HS-5 (cell line): ENCODE measurements at places on chromosomes 5 and 9.

GRCh38 chr5:68383888-68384310 lies 168.3 kb downstream of the PIK3R1 start:
- DNase-seq: no peak

GRCh38 chr5:132802044-132802684 lies 10.9 kb upstream of the SOWAHA start:
- no peak for DNase-seq

DNA sequence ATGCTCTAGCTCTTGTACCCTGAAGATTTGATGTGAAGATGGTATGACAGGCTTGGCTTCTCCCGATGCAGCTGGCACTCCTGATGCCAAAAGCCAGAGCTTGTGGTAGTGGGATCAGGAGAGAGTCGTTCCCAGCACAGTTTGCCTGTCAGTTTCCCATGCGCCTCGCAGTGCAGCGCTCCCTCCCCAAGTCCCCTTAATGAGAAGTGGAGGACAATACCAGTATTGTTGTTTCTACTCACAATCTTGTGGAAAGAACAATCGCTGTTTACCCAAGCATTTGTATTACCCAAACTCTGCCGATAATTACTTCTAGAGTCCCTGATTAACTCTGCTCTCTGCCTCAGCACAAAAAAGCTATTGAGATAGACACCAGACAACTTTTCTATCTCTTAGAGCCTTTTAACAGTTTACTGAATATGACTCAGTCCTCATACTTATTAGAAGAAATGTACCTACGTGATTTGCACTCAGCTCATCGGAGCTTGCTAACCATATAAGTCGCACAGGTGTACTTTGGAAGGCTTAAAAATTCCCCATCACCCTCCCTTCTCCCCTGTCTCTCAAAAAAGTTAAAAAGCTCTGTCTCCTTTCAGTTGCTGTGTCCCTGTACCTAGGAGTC lies 283.2 kb upstream of the TMEM161B start:
- DNase-seq: no peak

GRCh38 chr5:170278611-170279458 lies 18.7 kb downstream of the LCP2 start:
- DNase-seq: no peak

- DNase-seq: no peak
These were observed 242.3 kb upstream of the BRINP1 start for GRCh38 chr9:119611565-119611964.

DNA sequence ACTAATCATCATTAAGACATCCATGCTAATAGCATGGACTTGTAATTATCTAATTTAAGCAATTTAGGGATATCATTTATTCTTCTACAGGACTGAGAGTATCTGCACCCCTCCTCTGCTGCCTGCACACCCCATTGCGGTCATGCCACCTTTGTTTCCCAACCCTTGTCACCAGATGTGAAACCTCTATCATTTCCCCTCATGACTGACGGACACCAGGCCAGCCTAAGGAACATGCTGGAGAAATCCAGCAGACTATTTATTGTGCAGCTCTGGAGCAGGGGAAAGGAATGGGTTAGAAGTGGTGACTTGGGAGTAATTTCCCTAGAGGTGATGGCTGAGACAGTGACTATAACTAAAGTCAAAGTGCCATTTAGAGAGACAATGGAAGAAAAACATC lies 40.7 kb downstream of the UGCG start:
- no peak for DNase-seq

GRCh38 chr5:94698197-94698596 lies 79.7 kb downstream of the SLF1 start:
- DNase-seq: no peak

DNA sequence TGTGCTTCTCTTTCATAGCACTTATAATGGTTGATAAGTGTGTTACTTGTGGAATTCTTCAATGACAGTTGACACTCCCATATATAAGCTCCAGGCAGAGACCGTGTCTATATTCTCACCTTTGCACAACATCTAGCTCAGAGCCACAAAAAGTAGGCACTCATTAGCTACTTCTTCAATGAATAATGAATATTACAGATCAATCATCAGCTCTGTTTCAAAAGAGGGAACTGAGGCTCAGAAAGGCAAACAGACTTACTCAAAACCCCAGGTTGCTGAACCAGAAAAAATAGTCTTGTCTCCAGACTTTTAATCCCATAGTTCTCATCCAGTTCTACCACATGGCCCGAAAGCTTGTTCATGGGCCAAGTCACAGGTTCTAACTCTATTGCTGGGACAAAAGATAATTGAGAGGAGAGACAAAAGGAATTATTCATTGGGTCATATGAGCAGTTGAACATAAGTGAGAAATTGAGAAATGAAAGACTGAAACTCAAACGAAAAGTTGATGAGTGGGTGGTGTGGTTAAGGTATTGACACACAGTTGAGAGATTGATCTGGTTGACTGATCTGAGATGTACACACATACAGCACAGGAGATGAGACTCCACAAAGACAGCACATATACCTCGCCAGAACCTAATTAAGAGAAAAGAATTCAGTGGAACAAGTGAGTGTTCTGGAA lies 381.6 kb downstream of the EFNA5 start:
- DNase-seq: no peak

DNA sequence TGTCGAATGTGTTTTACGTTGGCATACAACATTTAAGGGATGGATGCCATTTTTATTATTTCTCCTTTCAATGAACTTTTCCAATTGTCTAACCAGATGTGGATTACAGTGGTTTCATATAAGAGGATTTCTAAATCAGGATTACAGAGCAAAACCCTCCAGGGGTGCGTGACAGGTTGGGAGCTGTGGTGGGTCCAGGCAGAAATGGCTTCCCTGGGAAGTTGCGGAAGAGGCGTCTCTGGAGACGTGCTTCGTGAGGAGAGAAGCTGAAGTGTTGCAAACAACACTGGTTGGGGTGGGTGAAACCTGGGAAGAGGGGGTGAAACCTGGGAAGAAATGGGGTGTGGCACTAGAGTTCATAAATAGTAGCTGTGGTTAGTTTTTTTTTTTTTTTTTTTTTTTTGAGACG lies 4.5 kb upstream of the RPL26L1 start:
- DNase-seq: no peak

GRCh38 chr5:167802755-167803431 lies 488.6 kb upstream of the WWC1 start:
- peak; percentile 68 for DNase-seq

GRCh38 chr9:126301985-126302603 lies 24.5 kb upstream of the MVB12B start:
- peak; percentile 20 for DNase-seq

DNA sequence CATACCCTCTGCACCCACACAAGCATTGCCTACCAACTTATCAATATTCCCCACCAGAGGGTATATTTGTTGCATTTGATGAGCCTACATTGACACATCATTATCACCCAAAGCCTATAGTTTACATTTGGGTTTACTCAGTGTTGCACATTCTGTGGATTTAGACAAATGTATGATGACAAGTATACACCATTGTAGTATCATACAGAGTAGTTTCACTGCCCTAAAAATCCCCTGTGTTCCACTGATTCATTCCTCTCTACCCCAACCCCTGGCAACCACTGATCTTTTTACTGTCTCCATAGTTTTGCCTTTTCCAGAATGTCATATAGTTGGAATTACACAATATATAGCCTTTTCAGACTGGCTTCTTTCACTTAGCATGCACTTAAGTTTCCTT lies 85.7 kb upstream of the CPLX2 start:
- DNase-seq: no peak

- DNase-seq: no peak
These were observed 9.9 kb downstream of the ZBED3 start for GRCh38 chr5:77076961-77077828.
